Thoracic aorta (tissue), 2 donors: ENCODE measurements at places on chromosomes 5 and 9.

DNA sequence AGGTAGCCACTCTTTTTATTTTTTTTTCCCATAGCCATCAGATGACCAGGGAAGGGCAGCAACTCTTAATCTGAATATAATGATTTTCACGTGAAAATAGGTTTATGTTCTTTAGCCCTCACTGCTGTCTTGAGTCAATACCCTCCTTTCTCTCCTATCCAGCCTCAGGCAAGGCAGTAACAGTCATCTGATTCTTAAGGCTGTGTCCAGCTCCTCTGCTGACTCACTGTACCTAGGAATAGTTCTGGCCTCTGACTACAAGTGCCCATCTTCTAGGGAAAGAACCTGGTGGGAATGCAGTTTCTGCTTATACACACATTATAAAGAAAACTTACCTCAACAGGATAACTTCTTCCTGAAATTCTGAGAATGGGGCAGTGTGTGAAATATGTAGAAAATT, 30.7 kb downstream of the DHX29 start:
- no peak for DNase-seq

GRCh38 chr5:169160405-169160901, 140.5 kb downstream of the SLIT3 start:
- no peak for DNase-seq

GRCh38 chr5:59296317-59297264, 596.9 kb downstream of the PDE4D start:
- DNase-seq: no peak

- no peak for DNase-seq
Measured at GRCh38 chr5:61617039-61617438, 285.0 kb downstream of the ZSWIM6 start.

DNA sequence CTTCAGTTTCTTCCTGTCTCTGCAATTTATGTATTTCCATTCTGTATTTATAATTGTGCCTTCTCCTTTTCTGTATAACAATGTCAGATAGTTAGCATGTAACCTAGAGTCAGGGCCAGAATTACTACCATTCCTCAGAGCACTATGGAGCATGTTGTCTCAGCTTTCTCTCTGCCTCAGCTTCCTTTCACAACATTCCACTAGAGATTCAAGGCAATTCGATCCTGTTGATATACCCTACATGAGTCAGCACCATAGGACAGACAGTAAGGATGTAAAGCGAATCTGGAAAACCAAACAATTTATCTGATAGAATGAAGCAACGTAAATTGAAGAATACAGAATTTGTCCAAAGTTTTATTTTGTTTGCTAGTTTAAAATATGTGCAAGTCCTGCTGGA, 728.3 kb upstream of the SEMA6A start:
- DNase-seq: no peak

DNA sequence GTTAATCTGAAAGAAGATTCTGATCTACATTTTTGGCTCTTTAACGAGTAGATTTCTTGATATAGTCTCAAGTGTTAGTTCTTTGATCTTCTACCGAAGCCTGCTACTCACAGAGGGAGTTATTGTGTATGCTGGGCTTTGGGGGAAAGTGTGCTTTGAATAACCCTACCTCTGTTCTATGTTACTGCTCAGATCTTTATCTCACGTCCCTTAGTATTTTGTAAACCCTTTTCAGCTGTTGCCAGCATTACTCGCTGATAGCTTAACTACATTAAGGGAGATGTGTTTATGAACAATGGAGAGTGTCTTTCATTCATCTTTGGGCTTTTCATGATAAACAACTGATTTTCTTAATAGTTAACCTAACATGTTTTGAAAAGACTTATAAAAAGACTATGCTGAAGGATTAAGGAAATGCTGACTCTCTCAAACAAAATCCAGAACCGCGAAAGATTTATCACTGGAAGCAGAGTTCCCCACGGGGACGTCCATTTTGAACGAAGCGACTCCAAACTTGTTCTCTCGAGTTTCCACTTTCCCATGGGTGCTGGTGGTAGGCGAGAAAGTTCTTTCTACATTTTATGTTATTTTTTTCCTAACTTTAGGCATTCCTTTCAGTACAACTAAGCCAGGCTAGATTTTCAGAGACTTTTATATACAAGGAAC, 27.9 kb upstream of the ALDH1A1 start:
- no peak for DNase-seq

DNA sequence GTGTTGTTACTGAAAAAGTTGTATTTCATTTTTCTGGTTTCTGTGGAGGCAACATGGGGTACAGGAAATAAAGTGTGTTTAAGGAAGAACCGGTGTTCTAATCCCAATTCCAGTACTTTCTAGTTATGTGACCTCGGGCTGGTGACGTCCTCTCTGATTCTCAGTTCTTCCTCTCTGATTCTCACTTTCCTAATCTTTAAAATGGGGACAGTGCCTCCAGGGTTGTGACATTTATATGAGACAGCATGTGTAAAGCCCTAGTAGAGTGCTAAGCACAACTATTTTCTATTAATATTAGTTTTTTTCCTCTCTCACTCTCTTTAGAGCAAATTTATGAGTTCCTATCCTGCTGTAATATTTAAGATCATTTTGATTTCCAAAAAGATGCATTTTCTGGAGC, 50.9 kb upstream of the PTPDC1 start:
- no peak for DNase-seq

DNA sequence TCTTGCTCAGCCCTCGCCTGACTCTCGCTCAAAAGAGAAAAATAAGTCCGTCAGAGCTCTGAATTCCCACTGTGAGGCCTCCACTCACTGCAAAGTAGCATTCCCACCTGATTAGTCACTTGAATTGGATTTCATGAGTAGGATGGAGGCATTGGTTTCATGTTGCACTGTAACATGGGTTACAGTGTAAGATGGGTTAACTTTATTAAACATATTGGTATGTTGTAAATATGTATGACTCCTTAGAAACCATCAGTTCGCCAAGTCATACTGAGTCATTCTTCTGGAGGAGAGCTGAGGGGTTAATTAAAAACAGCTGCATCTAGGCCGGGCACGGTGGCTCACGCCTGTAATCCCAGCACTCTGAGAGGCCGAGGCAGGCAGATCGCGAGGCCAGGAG, 93.8 kb upstream of the BNC2 start:
- DNase-seq: no peak

- no peak for DNase-seq
Measured at GRCh38 chr5:153658149-153658548, 167.7 kb downstream of the GRIA1 start.

- DNase-seq: no peak
Measured at GRCh38 chr5:111551161-111551560, 38.8 kb upstream of the STARD4 start.

DNA sequence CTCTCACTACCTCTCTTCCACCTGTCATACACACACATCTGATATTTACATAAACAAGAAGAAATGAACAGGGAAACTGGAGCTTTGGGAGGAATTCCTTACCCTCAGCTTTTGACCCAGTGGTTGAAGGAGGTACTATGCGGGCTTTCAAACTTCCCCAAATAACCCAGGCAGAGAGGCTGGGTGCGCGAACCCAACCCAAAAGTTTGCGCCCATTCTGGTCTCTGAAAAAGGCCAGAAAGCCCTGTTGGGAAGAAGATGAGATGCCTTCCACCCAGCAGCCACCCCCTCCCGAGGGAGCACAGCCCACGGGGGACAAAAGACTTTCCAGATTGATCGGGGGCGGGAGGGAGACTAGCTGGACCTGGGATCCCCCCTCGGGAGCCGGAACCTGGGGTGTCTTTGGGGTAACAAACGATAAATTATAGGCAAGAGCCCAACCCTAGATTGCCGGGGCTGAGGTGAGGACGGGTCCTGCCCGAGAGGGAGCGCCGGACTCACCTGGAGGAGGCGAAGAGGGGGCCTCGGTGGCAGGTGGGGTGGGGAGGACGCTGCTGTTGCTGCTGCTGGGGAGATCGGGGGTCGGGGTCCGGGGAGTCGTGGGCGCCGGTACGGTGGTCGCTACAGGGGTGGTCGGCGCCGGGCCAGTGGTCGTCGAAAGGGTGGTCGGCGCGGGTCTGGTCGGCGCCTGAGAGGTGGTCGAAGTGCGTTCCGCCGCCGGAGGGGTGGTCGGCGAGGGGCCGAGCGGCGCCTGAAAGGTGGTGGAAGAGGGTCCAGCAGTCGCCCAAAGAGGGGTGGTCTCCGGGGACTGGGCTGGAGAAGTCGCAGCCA, 798 bp downstream of the MEGF9 start:
- DNase-seq: no peak

GRCh38 chr9:19410594-19410993, 1.8 kb downstream of the ACER2 start:
- DNase-seq: no peak

GRCh38 chr5:9869616-9870288, 239.6 kb upstream of the TAS2R1 start:
- DNase-seq: no peak

- no peak for DNase-seq
Measured at GRCh38 chr5:111227226-111227782, 3.1 kb downstream of the CAMK4 start.

DNA sequence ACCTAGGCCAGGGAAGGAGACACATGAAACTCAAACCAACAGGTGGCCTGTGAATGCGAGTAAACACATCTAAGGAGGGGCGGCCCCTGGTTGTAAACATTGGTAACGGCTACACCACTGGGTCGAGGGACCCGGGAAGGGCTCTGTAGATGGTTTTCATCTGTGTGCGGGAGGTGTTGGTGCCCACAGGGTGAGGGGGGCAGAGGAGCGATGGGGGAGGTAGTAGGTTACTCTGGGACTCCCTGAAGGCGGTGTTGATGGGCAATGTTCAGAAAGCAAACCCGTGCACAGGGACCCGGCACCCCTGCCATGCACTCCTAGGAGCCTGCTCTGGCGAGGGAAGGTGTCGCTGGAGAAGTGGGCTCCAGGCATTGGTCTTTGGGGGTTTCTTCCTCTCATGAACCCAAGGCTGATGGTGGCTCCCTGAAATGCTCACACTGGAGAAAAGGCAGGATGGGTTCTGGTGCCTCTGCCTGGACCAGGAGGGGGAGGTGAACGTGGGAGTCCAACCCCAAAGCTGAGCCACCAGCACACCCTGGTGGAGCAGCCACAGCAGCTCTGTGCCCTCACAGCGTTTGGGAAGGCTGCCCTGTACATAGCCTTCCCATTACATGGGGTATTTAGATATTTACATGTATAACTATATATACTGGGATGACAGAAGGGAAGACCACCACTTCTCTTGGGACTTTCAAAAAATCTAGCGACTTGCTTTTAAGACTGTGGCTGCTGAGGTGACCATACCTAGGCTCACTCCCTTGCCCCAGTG, 103.2 kb downstream of the ENTREP1 start:
- DNase-seq: no peak

DNA sequence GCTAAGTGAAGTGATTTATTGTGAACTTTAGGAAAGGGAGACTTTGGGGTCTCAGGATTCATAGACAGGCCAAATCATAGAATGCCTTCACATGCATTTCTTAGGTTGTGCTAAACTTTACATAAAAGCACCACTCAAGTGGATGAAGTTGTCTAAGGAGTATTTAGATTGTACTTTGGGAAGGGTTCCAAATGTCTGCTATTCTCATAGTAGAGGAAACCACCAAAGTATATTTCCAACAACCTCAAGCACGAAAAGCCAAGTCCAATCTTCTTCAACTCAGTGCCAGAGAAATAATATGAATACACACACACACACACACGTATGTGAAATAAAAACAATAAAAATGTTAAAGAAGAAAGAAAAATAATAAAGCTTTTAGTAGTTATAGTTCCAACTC, 41.8 kb downstream of the ENC1 start:
- no peak for DNase-seq

GRCh38 chr5:158559643-158560042, 540.1 kb downstream of the EBF1 start:
- no peak for DNase-seq

DNA sequence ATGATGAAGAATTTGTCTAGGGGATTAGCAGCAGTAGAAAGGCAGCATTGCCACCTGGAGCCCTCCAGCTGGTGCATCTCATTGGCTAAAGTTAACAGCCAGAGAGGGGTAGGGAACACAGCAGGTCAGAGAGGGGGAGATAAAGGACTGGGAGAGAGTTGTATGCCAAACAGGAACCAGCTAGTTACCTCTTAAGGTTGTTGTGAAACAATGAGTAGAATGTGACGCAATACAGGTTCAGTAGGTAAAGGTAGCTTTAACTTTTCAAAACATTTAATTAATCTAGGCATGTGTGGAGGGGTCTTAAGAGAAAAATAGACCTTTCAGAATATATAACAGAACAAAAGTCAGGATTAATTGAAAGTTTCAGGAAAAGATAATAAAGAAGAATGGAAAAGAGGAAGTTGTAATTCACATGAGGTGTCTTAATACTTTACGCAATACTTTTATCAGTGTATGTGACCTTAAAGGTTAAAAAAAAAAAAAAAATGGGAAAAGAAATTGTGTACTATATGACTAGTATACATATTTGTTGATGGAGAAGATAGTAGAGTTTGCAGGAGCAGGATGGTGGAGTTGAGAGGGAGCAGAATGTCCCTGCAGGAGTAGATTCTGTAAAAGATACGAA, 14.3 kb downstream of the FBXO38 start:
- DNase-seq: no peak

DNA sequence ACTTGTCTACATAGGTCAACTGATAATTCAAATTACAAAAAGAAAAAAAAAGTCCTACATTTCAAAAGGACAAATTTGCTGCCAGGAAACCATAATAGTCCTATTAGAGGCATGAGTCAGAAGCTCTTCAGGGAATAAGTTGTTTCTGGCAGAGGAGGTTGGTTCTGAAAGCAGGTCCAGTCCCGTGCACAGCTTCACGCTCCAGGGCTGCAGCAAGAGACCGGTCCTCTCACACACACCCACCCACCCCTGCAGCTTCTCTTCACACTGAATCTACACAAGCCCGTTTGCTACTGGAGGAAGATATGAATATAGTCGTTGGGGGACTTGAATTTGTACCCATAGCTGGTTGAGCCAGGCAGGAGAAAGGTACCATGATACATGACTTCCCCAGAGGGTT, 36.9 kb upstream of the SLC1A3 start:
- no peak for DNase-seq

DNA sequence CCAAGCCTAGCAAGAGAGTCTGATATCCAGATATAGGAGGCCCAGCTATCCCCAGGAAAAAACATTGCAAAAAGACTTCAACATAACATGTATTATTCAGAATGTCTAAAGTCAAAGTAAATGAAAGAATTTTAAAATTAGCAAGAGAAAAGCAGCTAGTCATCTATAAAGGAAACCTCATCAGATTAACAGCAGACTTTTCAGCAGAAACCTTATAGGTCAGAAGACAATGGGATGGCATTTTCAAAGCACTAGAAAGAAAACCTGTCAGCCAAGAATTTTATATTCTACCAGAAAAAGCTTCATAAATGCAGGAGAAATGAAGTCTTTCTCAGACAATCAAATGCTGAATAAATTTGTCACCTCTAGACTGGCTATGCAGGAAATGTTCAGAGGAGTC, 9.9 kb downstream of the OR1L3 start:
- DNase-seq: no peak

- no peak for DNase-seq
Measured at GRCh38 chr5:43362725-43363435, 49.3 kb downstream of the CCL28 start.

DNA sequence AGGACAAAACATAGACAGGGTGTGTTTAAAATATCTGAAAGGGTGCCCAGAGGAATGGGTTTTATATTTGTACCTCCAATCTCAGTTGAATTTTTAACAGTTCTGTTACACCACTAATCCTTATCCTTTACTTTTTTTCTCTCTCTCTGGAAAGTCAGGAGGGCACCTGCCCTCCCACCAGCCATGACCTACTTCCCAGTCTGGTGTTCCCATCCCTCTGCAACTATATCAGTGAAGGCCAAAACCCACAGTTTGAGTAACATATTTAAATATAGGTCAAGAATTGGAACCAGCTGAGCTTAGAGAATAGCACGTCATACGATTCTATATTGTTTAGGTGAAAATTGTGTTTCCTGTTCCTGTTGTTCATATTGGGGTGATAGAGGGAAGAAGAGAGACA, 229.8 kb downstream of the NTRK2 start:
- no peak for DNase-seq
